BJ (cell line): ENCODE measurements at places on chromosomes 5 and 9.
A peak's percentile ranks its signal among the peaks of the same experiment; 100 is the strongest.

DNA sequence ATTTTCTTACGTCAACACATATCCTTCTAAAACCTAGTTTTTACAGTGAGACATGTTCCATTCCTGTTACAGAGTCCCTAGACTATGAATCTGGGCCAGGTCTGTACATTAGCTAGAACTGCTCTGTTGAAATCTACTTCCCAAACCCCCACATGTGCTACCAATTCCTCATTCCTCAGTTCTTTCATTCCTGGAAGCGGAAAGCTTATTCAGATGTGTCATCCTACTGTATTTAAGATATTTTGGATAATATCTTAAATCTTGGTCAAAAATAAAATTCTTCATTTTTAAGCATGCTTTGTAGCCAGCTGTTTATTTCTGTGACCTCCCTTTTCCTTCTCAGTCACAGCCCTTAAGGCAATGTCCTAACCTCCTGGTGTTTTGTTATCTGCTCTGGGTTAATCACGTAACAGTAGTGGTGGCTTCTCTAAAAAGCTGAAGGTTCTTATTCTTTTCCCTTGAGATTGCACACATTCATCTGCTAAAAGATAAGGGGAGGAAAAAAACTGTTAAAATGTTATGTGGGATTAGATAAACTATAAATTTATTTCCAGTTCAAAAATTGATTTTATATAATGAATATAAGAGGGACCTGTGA is 35.6 kb downstream of the GLRX start:
- no peak for DNase-seq

GRCh38 chr5:11000515-11001353 is 239.7 kb upstream of the DAP start:
- DNase-seq = no peak

- DNase-seq = no peak
Observed at GRCh38 chr9:76560481-76560922, 101.5 kb downstream of the GCNT1 start.

GRCh38 chr9:134099123-134099761 is 31.4 kb upstream of the BRD3 start:
- DNase-seq = no peak

DNA sequence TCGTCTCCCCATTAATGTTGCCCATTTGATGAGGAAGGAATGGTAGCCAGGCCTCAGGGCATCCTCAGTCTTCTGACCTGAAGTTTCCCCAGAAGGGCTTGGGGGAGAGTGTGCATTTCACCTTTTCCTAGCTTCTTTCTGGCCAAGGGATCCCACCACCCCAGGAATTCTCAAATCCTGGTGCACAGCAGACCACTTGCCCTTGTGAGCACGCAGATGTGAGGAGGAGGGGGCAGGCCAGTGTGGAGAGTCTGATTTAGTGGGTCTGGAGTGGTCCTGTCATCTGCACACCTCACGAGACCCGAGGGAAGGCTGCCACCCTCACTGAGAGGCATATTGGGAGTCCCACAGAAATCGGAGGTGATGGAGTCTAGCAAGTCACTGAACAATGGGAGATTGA is 64.3 kb downstream of the CXXC5 start:
- no peak for DNase-seq

DNA sequence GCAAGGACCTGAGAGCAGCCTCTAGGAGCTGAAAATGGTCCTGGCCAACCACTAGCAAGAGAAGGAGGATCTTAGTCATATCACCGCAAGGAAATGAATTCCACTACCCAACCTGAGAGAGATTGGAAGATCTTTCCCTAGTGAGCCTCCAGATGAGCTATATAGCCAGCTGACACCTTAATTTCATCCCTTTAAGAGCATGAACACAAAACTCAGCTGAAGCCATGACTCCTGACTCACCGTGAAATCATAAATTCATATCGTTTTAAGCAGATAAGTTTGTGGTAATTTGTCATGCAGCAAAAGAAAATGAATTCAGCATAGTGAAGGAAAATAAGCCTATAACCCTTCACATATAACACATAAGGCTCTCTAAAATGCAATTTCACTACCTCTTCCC is 23.5 kb downstream of the MAPKAP1 start:
- DNase-seq = no peak

DNA sequence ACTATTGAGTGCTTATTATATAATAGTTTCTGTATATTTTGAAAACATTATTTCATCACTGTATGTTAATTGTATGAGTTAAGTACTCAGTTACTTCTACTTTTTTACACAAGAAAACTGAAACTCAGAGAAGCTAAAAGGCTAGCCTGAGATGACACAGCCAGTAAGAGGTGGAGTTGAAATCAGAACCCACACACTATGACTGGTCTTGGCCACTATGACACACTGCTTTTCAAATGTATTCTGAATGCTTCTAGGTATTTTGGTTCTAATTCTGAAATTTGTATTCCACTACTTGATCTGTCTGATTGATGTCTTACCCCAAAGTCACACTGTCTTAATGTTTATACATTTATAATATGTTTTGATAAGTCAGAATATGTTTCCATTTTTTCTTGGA is 181.8 kb downstream of the ZDHHC21 start:
- no peak for DNase-seq

DNA sequence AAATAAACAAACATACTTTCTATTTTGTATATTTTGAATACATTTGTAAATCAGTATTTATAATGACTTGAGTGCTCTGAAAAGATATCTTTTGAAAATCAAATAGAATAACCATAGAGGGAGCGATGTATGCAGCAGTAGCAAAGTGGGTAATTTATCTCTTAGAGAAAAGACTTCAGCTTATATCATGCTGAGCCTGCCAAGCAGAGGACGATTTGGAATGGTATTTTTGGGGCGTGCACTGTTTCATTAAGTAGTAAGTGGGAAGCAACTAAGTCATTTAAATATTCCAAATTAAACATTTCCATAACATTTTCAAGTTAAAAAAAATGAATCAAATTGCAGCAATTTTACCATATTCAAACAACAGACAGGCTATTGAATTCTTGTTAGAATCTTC is 147.6 kb downstream of the CDH10 start:
- no peak for DNase-seq

DNA sequence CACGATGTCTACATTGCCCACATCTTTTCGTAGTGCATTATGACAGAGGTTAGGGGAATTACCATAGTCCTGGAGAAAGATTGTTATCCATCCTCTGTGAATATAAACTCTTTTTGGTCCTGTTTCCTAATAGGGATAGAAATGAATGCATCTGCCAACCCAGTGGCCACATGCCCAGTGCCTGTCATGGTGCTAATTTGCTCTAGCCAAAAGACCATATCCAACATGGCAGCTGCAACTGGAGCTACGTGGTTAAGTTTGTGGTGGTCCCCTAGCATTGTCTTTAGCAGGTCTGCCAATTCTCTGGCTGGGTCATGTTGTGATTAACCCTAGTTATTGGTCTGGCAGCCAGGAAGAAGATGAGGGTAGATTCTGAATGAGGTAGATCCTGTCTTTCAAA is 87.5 kb downstream of the FGF18 start:
- no peak for DNase-seq

DNA sequence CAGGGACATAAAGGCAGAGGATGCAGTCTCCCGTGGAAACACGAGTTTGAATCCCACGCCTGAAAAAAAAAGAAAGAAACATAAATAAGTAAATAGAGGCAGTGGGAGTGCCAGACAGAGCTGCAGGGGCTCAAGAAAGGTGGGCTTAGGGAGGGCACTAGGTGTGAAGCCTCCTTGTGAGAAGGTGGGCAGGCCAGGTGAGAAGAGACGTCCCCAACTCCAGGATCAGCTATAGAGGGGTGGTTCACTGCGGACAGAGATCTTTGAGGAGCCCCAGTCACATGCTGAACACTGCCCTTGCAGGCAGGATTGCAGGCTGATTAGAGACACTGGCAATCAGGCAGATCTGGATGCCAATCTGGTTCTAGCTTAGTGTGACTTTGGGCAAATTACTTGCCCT is 172.1 kb downstream of the RGS3 start:
- no peak for DNase-seq

DNA sequence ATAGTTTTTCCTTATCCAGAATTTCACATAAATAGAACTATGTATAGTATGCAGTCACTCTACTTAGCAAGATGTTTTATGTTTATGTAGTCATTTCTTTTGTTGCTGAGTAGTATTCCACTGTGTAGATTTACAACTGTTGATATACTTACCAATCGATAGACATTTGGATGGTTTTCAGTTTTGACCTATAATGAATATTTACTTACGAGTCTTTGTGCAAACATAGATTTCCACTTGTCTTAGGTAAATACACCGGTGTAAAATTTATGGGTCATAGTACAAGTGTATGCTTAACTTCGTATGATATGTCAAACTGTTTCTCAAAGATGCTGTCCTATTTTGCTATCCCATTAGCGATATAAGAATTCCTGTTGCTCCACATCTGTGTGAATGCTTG is 19.7 kb upstream of the OR2K2 start:
- no peak for DNase-seq

DNA sequence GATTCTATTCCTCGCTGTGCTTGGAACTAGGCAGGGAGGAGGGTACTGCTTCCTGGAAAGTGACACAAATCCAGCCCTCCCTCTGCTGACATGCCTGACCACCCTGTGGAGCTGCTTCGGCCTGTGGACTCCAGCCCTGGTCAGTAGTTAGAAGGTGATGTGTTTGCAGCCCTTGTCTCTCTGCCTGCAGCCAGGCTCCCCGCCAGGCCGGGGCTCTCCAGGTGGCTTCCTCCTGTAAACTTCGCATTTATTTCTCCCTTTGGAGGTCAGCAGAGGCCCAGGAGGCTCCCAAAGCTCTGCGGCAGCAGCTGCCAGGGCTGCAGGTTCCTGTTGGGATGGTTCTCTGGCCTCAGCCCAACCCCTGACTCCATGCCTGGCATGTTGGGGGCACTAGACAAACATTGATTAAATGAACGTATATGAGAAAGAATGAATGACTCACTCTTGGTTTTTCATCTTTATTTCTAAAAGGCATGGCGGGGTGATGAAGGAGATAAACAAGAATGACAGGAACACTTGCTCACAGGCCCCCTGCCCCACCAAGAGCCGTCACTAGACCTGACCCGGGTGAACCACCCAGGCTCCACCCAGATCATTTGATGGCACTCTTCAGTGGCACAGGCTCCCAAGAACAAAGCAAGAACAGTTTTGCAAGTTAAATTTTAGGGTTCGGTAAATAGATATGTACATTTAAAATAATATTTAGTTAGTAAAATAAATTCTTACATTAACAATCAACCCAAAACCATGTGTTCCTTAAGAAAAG is 8.4 kb upstream of the IRX2 start:
- DNase-seq = no peak

- no peak for DNase-seq
Observed at GRCh38 chr9:2086971-2087370, 71.8 kb downstream of the SMARCA2 start.

DNA sequence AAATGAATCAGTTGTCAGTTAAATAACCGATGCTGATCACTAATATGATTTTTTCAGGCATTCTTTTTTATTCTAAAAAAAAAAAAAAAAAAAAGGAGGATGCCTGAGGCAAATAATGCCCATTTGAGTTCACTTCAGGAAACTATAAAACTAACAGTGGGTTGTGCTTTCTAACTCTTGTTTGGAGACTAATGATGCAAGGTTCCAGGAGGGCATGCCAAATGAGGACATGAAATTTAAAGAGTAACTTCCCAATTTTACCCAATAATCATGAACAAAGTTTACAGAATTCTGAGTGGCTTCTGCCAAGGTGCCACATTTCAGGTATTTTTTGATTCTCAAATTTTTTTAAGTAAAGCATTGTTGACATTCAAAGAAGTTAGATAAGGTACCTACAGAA is 41.0 kb downstream of the CEP120 start:
- DNase-seq = no peak

DNA sequence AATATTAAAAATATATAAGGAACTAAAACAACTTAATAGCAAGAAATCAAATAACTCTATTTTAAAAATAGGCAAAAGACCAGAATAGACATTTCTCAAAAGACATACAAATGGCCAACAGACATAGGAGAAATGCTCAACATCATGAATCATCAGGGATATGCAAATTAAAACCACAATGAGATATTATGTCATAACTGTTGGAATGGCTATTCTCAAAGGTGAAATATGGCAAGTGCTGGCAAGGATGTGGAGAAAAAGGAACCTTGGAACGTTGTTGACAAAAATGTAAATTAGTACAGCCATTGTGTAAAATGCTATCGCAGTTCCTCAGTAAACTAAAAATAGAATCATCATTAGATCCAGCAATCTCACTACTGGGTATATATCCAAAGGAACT is 468.5 kb downstream of the NFIB start:
- no peak for DNase-seq

- DNase-seq = no peak
Observed at GRCh38 chr5:31855134-31856040, 216.5 kb downstream of the PDZD2 start.

DNA sequence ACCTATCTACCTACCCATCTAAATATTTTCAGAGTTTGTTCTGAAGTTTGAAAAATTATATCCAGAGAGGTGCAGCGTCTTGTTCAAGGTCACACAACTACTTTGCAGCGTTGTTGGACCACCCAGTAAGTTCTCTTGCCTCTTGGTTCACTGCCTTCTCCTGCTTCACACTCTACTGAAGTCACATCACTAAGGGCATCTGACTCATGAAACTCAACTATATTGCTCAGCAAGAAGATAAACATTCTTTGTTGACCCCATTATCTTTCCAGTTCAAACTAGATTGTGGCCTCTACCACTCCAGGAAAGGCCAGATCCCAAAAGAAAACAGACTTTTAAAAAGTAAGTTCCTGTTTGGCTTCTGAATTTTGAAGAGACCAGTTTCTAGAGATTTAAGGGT is 326.9 kb downstream of the SLIT3 start:
- no peak for DNase-seq

- peak; percentile 50 for DNase-seq
Observed at GRCh38 chr5:74576941-74577456, 63.5 kb downstream of the ENC1 start.

- DNase-seq = no peak
Observed at GRCh38 chr5:58855851-58856739, 273.2 kb downstream of the RAB3C start.

DNA sequence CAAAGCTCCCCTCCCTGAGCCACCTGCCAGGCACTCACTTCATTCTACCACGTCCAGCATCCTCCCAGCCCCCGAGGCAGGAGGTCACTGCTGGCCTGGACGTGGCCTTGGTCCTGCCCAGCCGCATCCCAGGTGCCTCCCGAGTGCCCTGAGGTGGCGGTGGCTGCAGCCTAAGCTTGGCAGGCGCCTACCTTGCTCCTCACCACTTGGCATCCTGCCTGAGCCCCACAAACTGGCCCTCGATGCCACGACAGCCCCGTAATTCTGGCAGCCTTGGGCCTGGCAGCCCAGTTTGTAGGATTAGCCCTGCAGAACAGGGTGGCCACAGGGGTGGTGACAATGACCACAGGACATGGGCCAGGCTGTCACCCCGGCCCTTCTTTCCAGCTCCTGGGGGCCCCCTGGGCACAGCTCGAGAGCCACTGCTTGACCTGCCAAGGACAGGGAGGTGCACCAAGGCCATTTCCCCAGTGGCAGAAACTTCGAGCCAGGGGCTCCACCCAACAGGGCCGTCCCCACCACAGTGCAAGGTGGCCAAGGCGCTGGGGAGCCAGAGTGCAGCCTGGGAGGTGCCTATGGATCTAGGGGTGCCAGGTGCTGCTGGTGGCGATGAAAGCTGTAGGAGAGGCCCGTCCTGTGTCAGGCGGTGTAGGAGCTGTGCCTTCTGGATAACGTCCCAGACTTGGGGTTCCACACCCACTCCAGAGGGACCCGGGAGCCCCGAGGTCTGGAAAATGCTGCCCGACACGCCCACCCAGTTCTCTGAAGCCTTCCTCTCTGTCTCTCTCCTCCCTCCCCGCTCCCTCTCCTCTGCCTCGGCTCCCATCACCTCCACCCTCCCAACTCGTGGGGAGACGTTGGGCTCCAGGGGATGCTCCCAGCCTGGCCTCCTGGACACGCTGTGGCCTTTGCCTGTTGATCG is 18.4 kb downstream of the NKD2 start:
- DNase-seq = no peak

- no peak for DNase-seq
Observed at GRCh38 chr5:67771221-67771620, 444.3 kb upstream of the PIK3R1 start.
